ENCODE measurements at places on chromosomes 6 and 20.

GRCh38 chr20:53381568-53382262, 211.9 kb downstream of the ZNF217 start:
- no peak for DNase-seq

GRCh38 chr6:73139681-73140383, 85.5 kb downstream of the KHDC1L start:
- DNase-seq: no peak

GRCh38 chr6:46217671-46218131, 46.9 kb upstream of the ENPP5 start:
- peak; percentile 59 for DNase-seq

- no peak for DNase-seq
These were observed 395.0 kb downstream of the SMOC2 start for GRCh38 chr6:168835991-168836390.

DNA sequence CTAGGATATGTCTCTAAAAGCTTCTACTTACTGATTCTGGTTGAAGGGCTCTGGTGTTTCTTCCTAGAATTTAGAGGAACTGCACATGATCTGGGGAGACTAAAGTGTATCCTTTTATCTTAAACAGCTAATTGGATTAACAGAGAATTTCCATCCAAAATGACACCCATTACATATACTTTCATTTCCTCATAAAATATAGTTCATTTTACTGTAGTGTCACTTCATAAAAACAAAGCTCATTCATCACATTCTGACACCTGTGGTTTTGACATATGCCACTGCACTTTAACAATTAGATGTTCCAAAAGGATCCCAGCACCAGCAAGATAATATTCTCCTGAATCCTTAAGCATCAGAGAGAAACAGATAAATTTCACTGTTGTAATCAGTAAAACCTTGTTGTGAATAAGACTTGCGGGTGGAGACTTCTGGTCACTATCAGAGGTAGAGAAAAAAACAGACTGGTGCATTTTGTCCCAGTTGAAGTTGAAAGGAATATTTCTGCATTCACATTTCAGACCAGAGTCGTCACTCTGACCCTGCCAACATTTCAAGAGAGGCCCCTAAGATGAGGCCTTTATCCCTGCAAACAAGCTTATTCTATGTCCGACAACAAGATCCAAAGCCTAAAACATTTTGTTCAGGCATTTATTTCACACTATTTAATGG, 175.3 kb upstream of the BMP5 start:
- DNase-seq: no peak

DNA sequence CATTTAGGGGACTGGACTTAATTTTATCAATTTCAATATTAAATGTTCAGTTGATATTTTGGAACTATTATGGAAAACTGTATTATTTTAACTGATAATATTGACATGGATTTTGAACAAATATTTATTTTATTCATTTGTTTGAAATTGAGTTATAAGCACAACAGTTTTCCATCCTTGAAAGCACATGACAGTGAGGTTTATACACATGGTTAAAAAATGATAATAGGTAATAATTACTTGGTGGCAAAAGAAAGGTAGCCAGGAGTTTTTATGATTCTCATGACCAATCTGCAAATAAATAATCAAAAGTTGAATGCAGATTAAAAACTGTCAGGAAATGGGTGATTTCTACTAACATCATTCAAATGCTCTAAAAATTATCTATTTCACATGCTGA, 113.6 kb downstream of the C6orf58 start:
- DNase-seq: no peak

GRCh38 chr6:113432521-113433334, 424.4 kb upstream of the MARCKS start:
- no peak for DNase-seq

DNA sequence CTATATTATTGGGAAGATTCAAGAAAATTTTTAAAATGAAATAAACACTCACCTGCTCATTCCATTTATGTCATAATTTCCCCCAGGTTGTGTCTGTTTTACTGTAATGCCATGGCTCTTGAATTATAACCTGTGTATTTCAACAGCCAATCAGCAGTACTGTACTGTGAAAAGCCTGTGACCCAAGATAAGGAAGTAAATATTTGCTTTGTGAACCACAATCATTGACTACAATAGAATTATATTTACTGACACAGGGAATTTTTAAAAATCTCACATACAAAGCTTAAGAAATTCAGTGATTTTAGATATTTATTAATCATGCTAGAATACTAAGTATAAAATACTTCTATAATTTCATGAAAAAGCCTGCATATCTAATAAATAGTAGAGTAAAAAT, 6.0 kb downstream of the RGS17 start:
- no peak for DNase-seq

GRCh38 chr6:33961691-33962090, 157.9 kb upstream of the MLN start:
- DNase-seq: no peak

DNA sequence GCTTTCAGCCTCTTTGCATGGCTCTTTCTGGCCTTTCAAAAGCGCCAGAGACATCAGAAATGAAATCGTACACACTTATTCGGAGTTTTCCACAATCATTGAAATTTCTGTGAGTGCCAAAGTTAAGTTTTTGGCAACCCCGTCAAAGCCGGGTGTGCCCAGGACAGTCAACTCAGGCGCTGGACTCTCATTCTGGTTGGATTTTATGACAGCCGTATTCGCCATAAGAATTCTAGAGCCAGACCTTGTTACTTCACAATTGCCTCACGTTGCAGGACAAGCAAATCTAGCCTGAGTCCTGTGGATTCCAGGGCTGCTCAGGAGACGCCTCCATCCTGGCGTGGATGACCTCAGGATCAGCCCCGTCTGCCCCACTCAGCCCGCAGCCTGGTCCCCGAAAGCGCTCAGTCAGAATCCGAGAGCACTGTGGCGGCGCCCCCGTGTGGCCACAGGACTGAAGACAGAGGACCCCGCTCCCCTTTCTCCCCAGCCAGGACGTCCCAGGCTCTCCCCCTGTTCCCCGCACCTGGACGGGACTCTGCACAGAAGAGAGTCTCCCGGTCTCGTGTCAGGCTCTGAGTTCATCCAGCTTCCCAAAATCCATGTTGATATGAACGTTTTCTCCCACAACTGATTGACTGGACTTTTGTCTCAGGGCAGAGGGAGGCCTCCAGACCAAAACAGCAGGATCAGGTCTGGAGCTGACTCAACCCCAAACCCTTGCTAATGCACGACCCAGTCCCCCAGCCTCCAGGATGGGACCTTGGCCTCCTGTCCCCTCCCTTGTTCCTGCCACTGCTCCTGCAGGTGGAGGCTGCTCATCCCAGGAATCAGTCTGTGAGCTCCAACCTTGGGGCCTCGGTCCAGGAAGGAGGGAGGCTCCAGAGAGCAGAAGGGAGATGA, 38.2 kb downstream of the MICA start:
- DNase-seq: peak; percentile 70

DNA sequence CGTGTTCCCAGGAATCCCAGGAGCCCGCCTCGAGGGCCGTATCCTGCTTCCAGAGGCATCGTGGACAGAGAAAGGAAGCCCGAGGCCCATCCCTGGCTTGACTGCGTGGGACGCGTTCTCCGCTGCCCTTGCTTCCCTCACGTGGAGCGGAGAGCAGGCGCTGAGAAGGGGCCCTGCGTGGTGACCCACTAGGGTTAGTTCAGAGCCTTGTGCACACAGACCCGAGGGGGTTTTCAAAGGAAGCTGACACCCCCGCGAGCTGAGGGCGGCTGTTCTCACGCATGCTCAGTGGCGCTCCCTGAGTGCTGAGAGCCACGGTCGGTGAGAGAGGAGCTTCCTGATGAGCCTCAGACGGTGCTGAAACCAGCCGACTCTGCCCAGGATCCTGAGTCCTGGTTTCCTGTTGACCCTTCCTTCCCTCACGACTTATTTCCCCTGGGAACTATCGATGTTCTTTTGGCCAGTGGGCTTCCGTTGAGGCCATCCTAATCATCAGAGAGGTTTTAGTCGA, 28.9 kb upstream of the CCR6 start:
- no peak for DNase-seq

GRCh38 chr20:45083127-45083526, 17.8 kb downstream of the KCNS1 start:
- DNase-seq: no peak

DNA sequence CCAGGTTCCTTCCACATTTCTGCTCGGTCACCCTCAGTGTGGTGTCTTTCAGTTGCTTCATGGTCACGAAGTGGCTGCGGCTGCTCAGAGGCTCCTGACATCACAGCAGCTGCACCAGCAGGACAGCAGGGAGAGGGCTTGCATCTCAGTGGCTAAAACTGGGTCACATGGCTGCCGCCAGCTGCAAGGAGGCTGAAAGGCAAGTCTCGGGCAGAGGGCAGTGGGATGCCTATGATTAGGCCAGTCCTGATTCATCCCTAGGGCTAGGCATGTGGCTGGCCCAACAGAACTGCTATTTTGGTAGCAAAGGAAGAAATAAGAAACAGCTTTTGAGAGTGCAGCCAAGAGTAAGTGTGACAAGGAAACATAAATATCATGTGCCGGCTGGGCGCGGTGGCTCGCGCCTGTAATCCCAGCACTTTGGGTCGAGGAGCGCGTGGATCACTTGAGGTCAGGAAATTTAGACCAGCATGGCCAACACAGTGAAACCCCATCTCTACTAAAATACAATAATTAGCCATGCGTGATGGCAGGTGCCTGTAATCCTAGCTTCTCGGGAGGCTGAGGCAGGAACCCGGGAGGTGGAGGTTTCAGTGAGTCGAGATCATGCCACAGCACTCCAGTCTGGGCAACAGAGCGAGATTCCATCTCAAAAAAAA, 46.6 kb downstream of the RBM38 start:
- no peak for DNase-seq

GRCh38 chr20:1618479-1618878, 1.3 kb downstream of the SIRPB1 start:
- DNase-seq: no peak

GRCh38 chr20:3047486-3048419, 1.9 kb downstream of the MRPS26 start:
- DNase-seq: no peak

DNA sequence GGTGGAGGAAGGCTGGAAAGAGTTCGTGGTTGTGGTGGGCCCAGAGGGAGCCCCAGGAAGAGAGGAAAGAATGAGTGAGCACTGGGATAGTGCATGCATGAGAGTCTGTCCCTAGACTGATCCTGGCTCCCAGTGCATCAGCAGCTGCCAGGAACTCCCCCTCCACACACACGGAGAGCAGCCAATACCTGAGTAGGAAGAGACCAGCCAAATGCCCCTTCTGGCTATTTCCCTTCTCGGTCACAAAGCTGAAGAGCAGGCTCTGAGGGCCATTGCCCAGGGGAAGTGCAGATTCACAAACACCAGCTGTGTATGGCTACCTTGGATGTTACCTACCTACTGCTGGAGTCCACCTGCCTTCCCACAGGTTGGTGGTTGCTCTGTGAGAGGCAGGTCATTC, 45.1 kb downstream of the GABRR2 start:
- DNase-seq: no peak

- DNase-seq: no peak
These were observed 103.9 kb upstream of the JAG1 start for GRCh38 chr20:10777710-10778109.

DNA sequence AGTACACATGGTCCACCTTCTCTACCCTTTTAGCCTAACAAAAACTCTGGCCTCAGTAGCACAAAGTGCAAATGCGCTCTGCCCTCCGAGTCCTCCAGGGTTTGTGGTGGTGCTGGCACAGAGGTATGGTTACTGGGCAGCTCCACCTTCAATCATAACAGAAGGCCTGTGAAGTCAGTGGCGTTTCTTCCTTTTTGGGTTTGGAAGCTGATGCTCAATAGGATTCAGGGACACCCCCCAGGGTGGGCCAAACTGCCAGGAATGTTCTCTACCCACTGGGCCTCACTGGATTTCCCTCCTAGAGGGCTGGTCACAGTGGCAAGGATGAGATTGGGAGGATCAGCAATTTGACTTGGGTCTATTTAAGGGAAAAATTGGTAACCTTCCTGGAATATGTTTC, 286.1 kb upstream of the FOXQ1 start:
- no peak for DNase-seq

GRCh38 chr6:14638906-14639761, 521.6 kb downstream of the CD83 start:
- DNase-seq: peak; percentile 9

DNA sequence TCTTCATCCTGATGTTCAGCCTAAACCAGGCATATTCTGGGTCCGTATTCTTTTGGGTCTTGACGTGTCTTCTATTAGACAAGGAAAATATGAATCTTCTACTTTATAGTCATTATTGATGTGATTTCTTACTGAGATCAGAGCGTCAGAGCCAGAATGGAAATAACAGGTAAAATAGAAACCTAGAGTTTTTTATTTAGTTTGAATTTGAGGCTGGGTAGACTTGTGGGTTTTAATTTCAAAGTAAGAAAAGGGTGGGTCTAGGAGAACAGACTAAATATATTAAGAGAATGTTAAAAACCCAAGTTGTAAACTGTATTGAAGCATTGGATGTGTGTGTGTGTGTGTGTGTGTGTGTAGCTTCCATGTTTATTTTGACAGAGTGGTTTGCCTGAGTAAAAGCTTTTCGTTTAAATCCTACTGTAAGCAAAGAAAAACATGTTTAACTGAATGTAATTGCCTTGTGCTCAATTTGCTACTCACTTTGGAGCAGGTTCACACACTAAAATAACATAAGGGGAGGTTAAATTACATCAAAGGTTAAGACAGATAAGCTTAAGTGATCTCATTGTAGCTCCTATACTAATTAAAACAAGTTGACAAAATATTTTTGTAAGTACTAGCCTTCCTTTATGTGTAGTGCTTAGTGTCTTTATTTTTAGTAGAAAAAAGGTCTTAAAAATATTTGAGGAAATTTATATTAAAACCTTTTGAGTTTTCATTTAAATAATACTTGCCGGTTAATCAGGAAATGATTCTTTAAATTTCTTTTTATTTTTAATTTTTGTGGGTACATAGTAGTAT, 17.4 kb downstream of the HECA start:
- DNase-seq: no peak

DNA sequence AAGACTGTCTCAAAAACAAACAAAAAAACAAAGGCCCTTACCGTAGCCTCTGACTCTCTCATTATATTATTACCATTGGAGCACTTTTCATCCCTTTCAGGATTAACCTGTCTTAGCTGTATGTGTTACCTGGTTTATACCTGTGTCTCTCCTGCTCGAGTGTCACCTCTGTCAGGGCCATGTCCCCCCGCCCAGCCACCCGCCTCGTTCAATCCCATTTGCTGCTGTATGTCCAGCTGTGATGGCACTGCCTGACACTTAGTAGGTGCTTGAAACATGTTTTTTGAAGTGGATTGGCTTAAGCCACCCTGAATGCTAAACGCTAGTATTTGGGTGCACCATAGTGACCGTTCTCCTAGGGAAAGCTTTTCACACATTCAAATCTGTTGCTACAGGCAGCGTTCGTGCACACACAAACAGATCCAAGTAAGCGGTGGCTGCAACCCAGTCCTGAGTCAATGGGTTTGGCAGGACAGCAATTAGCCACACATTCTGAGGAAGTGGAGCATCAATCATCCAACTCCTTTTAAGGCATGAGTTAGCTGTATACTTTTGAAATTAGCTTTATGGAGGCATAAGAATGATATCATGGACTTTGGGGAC, 98.9 kb upstream of the ZNF217 start:
- no peak for DNase-seq

GRCh38 chr20:3980260-3981131, 34.9 kb downstream of the RNF24 start:
- DNase-seq: no peak

Data from hippocampal formation (tissue), 2 donors.